ENCODE measurements at places on chromosomes 13 and 19.

GRCh38 chr13:98326291-98326690, 149.2 kb upstream of the RNF113B start:
- no peak for DNase-seq

- peak; percentile 90 for DNase-seq
Measured at GRCh38 chr13:95784161-95784899, 107.4 kb downstream of the DNAJC3 start.

- DNase-seq: no peak
Measured at GRCh38 chr13:96730676-96731075, 263.6 kb downstream of the OXGR1 start.

GRCh38 chr19:43626838-43627237, 7.4 kb upstream of the ZNF428 start:
- DNase-seq: no peak

DNA sequence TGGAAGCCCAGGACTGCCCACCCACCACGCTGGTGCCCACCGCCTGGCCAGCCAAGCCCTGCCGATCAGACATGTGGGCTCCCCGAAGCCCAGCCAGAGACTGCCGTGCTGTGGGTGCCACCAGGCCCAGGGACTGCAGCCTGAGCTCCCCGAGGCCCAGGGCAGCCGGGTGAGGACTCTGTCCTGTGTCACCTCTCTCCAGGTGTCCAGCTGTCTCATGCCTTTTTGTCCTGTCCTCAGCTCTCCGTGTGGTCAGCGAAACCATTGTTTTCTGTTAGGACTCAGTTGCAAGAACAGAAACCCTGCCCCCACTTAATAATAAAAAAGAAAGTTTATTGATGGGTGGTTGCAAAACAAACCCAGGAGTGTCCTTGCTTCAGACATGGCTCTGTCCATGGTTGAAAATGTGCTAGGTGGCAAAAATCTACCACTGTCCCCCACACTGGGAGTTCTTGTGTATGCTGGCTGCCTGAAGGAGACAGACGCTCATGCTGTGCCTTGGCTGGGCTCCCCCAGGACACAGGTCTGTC, 9.9 kb downstream of the PLEKHF1 start:
- no peak for DNase-seq

DNA sequence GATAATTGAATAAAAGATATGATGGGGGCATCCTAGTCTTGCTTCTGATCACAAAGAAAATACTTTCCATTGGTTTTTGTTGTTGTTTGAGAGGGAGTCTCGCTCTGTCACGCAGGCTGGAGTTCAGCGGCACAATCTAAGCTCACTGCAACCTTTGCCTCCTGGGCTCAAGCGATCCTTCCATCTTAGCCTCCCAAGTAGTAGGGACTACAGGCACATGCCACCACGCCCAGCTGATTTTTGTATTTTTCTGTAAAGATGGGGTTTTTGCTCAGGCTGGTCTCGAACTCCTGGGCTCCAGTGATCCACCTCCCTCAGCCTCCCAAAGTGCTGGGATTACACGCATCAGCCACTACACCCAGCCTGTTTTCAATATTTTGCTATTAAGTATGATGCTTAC, 17.1 kb upstream of the PSMC4 start:
- DNase-seq: no peak

DNA sequence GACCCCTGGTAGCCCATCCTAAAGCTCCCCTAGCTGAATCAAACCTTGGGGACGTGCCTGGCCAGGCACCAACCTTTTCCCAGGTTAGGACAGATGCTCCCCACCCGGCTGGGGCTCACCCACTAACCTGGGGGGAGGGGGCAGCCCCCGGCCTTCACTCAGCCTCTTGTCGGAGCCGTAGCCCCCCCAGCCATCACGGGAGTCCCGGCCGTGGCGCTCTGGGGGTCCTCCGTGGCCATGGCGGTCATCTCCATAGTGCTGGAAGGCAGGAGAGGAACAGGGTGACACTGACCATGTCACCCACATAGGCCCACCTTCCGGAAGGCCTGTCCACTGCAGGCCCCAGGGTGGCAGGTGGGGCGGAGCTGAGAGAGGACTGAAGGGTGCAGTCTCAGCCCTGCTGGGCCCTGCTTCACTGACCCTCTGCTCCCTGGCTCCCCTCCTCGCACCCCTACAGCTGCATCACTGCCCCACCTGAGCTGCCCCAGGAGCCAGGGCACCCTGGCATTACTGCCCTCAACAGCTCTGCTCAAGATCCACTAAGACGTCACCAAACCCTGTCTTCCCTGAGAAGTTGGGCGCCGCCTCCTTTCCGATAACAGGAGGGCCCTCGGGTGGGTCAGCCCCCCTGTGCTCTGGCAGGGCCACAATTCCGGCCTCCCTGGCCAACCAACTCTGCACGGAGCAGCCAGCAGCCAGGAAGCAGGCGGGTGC, 22.6 kb upstream of the TINCR start:
- DNase-seq: no peak

DNA sequence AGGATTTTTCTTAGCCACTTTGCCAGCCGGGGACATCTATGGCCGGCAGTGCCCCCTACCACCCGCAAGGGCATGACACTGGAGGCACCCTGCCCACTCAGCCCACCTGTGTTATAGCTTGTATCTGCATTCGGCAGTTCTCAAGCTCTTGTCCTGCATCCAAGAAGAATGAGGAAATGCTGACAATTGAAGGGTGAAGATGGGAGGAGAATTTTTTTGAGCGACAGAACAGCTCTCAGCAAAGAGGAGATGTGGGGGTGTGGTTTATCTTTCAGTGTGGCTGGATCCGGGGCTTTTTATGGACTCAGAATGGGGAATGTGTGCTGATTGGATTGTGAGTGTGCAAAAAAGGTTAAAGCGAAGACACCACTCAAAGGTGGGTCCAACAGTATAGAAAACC, 5.4 kb upstream of the C19orf38 start:
- DNase-seq: no peak

DNA sequence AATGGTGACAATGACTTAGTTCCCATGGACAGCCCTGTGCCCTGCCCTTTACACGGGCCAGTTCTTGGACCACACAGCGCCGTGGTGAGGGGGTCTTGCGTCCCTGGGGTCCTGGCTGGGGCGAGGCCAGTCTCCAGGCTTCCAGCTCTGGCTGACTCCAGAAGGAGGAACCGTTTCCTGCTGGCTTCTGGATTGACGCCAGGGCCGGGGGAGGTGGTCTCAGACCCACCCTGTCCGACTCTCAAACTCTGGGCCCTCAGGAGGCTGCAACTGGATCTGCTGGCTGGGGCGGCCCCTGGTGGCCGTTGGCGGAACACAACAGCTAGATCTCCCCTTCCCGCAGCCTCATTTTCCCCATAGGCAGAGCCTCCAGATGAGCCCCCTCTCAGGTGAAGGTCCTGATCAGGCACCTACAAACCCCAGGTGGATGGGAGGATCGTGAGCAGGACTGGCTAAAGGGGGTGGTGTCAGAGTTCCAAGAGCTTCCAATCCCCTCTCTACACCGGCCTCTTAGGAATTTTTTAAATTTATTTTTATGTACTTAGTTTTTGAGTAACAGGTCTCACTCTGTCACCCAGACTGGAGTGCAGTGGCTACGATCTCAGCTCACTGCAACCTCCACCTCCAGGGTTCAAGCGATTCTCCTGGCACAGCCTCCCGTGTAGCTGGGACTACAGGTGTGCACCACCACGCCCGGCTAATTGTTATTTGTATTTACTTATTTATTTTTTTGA, 8.0 kb downstream of the CCDC194 start:
- DNase-seq: peak; percentile 15
